SK-N-SH treated with all-trans-retinoic acid at 6 μM for 48 hours (cell line): ENCODE measurements at places on chromosomes 5 and 9.
A peak's percentile ranks its signal among the peaks of the same experiment; 100 is the strongest.

DNA sequence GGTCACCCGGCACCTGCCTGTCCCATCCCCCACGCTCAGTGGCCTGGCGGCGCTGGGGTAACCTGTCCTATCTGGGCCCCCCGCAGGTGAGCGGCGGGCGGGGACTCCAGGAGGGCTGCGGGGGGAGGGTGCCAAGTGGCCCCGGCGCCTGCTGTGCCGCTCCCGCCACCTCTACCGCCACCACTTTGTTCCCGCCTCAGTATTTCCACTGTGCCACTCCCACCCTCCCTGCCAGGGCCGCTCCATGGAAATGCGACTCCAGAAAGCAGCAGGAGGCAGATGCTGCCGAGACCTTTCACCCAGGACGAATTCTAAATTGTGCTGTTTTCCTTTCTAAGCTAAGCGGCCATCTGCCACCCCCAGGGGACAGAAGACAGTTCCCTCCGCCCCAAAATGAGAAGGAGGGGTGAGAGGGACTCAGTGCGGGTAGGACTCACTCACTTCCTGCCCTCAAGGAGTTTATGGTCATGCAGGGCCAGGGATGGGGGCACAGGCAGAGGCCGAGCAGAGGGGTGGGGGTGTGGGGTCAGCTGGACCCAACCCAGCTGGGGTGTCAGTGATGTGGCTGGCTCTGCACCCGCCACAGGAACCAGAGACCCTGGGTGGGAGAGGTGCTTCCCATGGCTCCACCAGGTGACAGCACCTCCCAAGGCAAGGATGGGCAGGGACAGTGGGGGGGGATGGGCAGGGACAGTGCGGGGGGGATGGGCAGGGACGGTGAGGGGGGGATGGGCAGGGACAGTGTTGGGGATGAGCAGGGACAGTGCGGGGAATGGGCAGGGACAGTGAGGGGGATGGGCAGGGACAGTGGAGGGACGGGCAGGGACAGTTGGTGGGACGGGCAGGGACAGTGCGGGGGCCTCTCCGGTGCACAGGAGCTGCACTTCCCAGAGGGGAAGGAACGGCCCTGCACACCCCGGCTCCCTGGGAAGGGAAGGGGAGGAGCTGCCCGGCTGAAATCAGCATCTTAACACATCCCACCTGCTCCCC is 17.8 kb downstream of the NOTCH1 start:
- peak; percentile 63 for ATAC-seq

DNA sequence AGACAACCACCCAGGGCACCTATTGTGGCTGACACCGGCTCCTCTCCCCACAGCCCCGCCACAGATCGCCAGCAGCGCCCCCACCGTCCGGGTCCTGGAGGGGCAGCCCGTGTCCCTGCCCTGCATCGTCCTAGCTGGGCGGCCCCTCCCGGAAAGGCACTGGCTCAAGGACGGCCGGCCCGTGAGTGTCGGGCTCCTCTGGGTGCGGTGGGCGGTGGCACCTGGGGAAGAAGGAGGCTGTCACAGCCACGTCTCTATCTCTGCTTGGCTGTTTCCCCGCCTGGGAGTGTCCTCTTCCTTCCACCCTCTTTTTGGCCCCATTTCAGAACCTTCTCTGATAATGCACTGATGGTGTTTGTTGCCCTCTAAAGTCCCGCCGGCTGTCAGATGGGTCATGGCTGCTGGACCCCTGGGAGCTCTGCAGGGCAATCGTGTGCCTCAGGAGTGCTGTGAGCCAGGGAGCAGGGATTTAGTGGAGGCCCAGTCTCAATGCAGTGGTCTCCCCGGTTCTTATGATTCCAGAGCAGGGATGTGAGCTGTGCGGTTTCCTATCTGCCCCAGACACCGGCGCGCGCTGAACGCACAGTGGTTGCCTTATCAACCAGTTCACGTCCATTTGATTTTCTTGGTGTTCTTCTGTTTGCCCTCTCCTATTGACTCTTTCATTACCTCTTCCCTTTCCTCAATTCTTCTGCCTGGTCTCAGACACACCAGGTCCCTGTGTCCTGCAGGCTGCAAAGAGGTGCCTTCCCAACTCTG is 55.3 kb downstream of the HMCN2 start:
- no peak for ATAC-seq

DNA sequence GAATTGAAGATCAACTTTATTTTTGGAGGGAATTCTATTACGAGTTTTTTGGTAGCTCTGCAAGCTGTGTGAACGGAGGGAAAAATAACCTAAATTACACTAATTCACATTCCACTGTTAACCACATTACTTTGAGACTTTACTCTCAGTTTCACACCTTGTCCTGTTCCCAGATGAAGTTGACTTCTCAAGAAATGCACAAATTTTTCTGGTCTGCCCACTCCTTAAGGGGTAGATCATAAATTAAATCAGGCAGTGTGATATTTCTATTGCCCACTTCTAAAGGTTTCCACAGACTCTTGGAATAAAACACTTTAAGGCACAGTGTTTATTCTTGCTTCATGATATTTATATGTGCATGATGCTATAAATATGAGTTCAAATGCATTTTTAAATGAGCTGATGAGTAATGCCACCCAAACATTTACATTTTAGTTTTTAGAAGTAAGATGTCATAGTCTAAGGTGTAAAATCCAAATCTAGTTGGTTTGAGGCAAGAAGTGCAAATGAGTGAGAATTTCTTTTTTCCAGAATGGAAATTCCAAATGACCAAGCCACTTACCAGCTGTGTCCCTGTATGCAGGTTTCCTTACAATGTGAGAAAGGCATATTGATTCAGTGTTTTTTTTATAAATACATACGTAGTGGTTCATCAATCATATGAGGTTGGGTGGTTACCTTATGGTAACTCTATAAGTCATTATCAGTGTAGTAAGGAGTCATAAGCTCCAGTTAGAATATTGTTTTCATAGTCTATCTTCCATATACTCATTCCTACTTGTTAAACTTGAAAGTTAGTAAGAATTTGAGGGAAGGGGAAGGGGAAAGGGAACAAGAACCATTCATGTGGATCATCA is 437.7 kb upstream of the MEF2C start:
- ATAC-seq, result no peak

DNA sequence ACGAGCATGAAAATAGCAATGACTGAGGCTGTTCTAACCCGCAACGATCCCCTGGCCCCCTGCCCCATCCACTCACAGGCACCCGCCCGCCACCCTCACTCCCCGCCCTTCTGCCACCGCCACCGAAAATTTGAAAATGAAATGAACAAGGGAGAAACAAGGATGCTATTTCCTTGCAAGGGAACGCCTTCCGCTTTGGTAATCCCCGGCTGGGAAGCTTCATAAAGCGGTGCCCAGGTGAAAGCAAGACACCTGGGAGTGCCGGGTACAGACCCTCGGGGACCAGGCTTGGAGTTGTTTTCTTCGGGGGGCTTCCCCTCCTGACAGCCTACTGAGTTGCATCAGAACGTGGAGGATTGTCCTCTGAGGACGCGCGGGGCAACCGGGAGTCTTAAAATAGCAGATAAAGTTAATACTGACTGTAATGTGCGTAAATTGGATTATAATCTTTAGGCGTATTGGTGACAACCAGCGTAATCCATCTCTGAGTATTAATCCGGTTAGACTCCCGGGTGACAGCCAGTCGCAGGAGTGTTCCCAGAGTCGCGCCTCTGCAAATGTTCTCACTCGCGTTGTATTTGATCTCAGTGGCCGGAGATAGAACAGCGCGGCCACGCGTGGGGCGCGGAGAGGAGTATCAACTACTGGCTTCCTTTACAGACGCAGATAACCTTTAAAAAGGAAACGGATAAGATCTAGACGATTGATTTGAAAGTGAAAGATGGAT is 885 bp upstream of the MLLT3 start:
- peak; percentile 13 for ATAC-seq

DNA sequence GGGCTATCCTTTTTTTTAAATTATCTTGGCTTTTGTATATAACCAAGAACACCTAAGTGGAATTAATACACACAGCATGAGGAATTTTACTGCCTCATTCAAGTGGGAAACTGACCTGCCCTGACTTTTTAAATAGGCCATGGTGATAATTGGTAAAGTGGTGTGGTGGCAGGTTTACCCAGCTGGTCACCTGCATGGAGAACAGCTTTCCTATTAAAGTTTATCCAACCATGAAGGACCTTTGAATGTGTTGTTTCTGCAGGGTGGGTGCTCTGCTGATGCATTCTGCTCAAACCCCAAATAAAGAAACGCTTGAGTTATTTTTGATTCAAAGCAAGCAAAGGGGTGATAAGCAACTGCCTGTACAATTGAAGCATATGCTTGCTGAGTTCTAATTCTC is 261.0 kb upstream of the GRIN3A start:
- no peak for ATAC-seq

DNA sequence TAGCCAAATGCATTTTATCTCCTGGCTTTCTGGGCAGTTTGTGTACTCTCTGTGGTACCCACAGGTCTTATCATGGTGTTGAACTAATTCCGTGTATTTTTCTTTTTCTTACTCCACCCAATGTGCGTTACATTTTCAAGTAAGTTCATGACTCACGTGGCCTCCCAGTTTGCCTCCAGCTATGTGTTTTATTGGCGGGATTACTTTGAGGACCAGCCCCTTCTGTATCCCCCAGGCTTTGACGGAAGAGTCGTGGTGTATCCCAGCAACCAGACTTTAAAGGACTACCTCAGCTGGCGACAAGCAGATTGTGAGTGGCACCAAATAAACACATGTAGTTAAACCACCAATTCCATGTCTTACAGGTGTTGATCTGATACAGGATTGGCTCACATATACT is 3.2 kb downstream of the THG1L start:
- no peak for ATAC-seq

DNA sequence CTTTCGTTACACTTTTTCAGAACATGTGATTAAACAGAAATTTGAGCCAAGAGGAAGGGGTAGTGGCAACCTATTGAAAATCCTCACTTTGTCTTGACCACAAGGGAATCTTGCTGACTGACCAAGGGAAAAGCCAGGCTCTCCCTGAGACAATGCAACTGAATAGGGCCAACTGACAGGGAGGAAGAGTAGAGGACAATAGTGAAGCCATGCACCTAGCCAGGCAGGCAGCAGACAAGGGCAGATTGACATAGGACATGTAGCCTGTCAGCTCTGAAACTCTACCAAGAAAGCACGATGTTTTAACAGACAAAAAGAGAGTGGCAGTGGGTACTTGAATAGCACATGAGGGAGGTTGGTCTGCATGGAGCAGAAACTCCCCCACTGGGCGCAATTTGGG is 8.5 kb upstream of the TGFBR1 start:
- no peak for ATAC-seq

DNA sequence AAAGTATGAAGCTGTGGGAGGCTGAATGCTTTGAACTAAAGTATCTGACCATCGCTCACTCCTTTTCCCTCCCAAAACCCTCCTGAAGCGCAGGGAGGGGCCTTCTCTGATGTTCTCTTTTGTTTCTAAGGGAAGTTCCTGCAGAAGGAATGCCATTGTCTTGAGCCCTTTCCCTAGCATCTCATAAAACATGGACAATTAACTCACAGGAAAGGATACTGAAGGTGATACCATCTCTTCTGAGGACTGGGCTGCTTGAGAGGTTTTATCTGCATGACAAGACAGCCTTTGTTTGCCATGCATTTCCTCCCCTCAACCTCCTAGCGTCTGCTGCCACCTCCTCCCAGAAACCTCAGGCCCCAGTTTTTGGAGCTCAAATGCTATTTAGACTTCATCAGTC is 4.3 kb upstream of the RMND5B start:
- ATAC-seq, result no peak

GRCh38 chr5:44774279-44774880 is 34.4 kb upstream of the MRPS30 start:
- ATAC-seq, result peak; percentile 83

DNA sequence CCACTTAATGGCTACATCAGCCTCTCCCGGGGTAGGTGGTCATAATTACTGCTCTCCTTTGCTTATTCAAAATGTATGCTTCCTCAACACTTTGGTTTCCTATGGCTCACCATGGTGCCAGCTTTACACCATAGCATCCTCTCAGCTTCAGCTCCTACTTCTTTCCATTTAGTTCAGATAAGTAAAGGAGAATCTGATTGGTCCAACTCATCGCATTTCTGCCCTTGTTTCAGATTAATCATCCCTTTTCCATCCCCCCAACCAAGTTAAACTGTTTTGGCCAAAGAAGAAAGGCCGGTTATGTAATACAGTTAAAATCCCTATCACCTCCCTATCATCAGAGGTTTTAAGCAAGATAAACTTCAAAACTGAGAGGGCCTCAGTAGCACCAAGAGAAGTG is 130.5 kb downstream of the CETN3 start:
- ATAC-seq, result no peak

GRCh38 chr5:160044967-160045366 is 36.0 kb downstream of the TTC1 start:
- no peak for ATAC-seq

DNA sequence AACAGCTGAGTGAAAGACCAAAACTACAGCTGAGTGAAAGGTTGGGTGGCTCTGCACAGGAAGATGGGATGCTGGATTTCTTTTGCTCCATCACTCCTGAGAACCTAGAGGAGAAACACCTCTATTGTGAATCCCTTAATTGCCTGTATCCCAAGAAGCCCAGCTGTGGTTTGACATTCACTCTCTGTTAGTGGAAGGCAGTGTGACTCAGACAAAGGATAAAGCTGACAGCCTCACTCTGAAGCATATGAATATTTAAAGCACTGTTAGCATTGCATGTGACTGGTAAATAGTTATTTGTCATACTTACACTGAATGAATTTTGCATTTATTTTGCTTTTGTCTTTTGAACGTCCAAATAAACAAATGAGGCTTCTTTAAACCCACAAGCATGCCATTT is 367.1 kb upstream of the RIOK2 start:
- peak; percentile 66; the same call in 2 of the 3 replicates for ATAC-seq

DNA sequence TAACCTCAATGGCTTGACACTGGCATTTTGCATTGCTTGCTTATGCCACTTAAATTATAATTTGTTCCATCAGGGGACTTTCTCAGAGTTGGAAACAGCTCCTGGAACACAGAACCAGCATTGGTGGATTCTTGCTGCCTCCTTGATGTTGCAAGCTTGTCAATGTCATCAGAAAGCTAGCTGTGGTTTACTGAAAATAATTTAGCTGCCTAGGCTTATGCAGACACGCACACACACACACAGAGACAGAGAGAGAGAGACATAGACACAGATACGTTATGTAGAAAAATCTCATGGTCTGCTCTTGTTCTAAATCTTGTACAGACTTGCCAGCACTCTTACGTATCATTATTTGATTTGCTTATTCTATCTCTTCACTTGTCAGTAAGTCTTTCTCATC is 78.0 kb downstream of the HMHB1 start:
- ATAC-seq, result no peak

- ATAC-seq, result no peak
Observed at GRCh38 chr5:20959347-20959746, 971.3 kb upstream of the CDH18 start.

DNA sequence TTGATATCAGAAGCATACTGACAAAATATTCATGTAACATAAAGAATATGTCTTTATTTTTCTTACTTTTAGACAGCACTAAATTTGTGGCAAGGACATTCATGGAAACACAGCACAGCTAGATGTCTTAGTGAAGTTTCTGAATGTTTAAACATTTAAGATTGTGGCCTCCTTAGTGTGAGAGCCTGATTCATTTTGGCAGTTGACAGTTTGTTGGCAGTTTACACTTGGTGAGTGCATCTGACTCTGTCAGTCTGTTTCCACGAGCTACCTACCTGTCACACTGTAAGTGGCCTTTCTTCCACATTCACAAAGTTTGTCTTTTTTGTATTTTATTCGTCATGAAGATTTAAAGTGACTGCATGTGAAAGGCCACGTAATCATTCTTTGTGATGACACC is 436.8 kb downstream of the TUSC1 start:
- ATAC-seq, result no peak
